ENCODE measurements at places on chromosomes 6 and 20.
A peak's percentile ranks its signal among the peaks of the same experiment; 100 is the strongest.

- DNase-seq, result no peak
These were observed 44.8 kb upstream of the RNGTT start for GRCh38 chr6:89008001-89008814.

GRCh38 chr6:113719545-113719944 lies 137.6 kb upstream of the MARCKS start:
- DNase-seq, result no peak

DNA sequence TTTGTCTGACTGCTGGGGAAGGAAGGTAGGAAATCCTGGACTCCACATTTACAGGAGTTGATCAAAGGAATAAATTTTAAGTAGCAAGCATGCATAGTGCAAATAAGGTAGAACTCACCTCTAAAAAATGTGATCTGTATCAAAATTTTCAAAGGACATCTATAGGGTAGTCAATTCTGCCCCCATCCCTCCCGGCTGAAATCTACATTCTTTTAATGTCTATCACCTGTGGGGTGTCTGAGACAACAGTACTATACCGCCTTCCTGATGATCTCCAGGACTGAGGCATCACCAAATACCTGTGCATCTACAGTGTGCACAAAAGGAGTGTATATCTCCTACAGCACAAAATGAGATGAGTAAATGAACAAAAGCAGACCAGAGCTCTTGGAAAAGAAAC lies 19.9 kb downstream of the CPNE1 start:
- DNase-seq, result no peak

GRCh38 chr6:56380476-56380875 lies 133.1 kb upstream of the COL21A1 start:
- no peak for DNase-seq

DNA sequence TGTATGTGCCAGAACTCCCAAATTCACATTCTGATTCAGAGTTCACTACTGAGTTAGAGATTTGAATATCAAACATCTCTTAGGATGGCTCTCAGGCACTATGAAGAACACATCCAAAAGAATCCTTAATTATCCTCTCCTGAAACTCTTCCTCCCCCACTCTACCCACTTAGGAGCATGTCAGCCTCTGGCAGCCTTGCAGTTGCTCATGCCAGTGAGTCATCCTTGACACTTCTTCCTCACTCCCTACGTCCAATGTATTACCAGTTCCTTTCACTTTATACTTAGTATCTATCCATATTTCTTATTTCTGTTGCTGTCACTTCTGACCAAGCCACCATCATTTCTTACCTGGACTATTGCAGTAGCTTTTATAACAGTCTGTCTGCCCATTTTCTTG lies 192.0 kb upstream of the IMPG1 start:
- no peak for DNase-seq

DNA sequence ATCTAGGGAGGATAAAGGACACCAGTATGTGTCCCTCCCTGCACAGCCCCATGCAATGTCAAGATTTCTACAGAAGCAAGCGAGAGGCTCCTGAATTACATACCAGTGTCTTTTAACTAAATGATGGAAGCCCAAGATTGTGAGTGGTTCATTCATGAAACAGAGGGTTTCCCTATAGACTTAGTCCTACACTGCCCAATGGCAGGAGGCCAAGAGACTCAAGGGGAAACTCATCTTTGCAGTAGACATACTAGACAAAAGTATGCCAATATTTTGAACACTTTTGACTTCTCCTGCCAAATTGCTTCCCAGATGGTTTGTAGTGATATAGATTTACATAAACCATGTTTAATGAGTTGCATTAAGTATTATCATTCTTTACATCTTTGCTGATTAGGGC lies 557.2 kb upstream of the JAG1 start:
- no peak for DNase-seq

DNA sequence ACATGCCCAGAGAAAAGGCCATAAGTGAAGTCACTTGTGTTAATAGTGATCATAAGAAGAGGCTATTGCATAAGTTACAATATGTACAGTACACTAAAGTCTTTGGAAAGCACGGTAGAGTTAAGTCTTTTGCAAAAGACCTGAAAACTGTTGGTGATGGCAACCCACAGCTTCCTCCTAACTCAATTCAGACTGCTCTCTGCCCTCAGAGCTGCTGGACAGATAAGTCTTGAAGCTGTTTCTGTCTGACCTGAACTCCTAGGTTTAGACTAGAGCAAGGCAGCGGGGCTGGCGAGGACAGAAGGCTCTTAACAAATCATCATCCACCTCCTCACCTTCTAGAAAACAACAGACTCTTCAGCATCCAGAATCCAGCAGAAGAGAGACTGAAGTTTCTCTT lies 125.4 kb downstream of the CD24 start:
- DNase-seq, result no peak

DNA sequence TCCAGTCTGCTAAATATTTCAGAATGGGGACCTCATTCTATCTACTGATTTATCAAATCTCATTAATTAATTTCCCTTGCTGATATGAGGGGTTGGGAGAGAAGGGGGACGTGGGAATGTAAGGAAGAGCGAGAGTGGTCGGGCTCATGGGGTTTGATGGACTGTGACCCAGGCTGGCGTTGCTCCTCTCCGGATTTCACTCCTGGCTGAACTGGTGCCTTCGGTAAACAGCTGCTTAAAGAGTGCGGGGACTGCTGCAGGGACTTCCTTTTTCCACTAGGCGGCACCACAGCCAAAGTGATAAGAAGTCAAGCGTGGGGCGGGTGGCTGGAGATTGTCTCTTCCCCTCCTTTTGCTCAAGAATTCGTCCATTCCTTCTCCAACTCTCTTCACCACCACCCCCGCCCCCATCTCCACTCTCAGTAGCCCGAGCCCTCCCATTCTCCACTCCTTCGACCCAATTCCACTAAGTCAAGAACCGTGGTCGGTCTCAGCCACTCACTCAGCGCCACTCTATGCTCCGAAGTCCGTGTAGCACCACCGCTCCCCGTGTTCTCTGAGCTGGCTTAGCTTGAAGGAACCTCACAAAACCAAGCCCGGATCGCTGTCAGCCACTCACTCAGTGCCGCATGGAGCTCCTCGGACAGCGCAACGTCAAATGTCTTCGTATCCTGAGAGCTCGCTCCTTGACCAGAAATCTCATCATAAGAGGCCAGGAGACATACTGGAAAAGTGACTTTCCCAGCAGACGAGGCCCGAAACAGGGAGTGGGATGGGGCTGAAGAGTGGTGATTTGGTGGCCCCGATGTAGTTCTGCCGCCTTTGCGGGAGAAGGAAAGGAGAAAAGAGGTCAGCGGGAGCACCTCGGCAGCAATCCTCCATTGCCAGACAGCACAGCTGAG lies 9.7 kb downstream of the TRIM31 start:
- DNase-seq, result peak; percentile 70

GRCh38 chr20:40491009-40491590 lies 197.9 kb downstream of the MAFB start:
- DNase-seq, result no peak

GRCh38 chr6:64782877-64783276 lies 924.1 kb downstream of the EYS start:
- DNase-seq, result no peak

- no peak for DNase-seq
These were observed 76.1 kb upstream of the MANEA start for GRCh38 chr6:95501032-95501904.

DNA sequence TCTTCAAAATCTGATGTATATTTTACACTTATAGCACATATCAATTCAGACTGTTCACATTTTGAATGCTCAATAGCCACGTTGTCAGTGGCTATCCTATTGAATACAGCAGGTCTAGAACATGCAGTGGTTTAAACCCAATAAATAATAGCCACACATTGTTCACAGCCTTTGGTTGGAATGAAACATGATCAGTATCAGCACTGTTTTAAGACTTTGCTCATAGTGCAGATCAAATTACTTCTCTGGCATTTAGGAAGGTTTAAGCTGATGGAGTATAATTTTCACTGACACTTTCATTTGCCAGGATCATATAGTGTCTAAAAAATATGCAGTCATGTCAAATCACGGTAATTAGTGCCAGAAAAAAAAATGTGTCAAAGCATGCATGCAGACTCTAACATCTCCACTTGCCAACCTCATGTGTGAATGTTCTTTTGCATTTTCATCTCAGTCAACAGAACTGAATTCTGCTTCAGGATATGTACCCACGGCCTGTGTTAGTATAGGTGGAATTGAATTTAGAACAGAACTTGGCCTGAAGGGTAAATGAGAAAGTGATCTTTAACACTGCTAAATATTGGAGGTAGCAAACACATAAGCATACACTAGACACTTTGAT lies 184.1 kb downstream of the SLC24A3 start:
- no peak for DNase-seq

DNA sequence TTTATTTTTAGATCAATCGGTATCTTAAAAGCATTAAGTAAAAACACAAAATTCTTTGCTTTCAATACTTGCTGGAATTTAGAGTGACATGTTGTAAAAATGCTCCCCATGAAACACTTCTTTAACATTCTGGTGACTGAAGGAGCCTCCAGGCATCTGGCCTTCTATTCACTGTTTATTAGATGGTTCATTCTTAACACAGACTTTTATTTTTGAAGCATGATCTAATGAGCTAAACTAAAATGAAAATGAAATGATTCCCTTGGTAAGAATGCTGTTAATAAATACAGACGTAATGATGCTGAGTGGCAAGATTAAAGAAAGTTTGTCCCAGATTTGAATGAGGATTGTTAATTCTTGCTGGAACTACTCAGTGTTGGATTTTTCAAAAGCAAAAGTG lies 698.4 kb downstream of the TENT5A start:
- DNase-seq, result no peak

- no peak for DNase-seq
These were observed 33.9 kb upstream of the STXBP5 start for GRCh38 chr6:147170269-147170668.

All from activated T-helper 1 cell treated with Interleukin-2 at 50 U/mL for 16 hours (primary cell).